ENCODE measurements at places on chromosomes 2 and 18.
A peak's percentile ranks its signal among the peaks of the same experiment; 100 is the strongest.

DNA sequence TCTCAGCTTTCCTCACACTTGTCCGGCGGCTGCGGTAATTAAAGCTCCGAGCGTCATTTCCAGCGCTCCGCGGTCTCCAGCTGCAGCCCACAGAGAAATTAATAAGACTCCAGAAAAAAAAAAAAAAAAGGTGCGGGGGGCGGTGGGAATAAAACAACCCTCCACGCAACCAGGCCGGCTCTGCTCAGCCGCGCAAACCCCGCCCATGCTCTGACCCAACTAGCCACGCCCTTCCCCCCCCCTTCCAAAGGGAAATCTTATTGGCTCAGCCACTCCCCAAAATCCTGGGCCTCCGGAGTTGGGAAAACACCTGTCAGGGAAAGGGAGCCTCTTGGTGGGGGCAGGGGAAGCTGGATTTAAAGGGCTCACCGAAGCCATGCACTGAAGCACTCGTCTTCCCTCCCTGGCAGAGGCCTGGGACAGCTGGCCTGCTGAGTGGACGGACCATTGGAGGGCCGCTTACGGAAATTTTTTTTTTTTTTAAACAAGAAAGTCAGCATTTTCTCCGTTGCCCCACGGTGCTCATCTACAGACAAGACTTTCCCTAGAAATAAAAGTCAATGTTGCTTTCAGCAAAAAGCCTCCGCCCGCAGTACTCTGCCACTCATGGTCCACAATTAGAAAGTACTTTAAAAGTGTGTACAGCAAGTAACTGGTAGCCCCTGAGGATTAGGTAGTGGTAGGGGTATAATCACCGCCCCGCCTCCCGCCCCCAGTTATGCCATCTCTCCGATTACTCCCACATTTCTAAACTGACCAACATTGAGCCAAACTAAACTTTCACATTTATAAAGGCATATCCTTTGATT, 674 bp upstream of the ERBB4 start:
- DNase-seq, result peak; percentile 36

DNA sequence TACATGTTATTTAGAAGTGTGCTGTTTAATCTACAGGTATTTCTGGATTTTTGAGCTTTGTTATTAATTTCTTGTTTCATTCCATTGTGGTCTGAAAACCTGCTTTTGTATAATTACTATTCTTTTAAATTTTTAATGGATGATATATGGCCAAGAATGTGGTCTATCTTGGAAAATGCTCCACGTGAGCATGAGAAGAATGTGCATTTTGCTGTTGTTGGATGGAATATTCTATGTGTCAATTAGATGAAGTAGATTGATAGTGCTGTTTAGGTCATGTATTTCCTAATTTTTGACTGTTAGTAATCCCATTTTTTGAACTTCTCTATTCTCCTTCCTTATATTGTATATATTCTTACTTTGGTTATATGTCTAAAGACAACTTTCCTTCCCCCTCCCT, 19.9 kb upstream of the TTN start:
- no peak for DNase-seq

GRCh38 chr18:22640281-22640842, 222.6 kb upstream of the CTAGE1 start:
- DNase-seq, result peak; percentile 9

DNA sequence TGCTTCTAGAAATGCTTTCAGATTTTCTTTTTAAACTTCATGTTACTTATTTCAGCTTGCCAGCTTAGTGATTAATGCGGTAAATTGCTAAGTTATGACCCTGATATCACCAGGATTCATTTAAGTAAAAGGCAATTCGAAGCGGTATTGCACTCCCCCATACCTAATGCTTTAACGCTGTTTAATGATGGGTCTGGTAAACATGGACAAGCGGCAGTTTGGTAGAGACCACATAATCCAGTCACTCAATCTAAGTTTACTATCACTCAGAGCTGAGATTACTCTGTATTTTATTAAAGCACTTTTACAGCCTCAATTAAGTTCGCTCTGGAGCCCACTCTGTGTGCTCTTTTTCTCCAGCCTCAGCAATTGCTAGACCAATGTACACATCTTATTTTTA, 118.2 kb upstream of the SCN7A start:
- DNase-seq, result no peak

- no peak for DNase-seq
Observed at GRCh38 chr2:103859238-103859637, 994.7 kb upstream of the POU3F3 start.

Data from MCF 10A (cell line).